ENCODE measurements at places on chromosomes 1 and 21. TPM values are rescaled to one million over a fixed set of nuclear protein-coding genes. Genes with fewer than 3 reads are reported as not detected.

Gene OR6K3
- total RNA-seq, result not detected

Gene CFHR3
- 0.31 TPM for total RNA-seq

DNA sequence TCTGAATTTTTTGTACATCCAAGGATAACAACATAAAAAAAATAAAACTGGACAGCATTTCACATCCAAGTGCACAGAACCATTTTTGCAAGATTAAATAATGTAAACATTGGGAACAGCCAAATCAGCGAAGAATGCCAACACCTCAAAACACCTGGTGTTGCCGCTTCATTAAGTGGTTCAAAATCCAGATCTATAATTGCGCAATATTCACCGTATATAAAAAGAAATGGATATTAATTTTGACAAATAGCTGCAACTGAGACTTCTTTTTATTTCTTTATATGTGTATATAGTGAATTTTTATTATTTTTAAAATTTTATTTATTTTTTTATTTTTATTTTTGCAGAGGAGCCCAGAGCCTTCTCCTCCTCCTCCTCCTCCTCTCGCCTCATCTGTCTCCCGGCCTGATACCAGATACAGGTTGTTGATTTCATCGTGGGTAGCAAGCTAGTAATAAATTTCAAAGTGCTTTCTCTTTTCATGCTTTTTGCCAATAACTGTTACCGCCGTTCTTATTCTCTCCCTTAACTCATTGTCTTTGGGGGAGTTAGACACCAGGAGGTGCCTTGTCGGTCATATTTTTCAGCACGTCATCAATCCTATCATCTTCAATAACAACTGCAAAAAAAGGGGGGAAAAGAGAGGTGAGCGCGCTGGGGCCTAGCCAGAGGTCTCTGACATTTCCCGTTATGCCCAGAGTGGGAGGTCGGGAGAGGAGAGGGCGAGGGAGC lies 2.7 kb downstream of the CAMK2N1 start:
- DNase-seq, result no peak

Gene LRP8
- 4.4 TPM for total RNA-seq

GRCh38 chr21:45607021-45607908 lies 36.3 kb upstream of the PCBP3 start:
- DNase-seq, result no peak

DNA sequence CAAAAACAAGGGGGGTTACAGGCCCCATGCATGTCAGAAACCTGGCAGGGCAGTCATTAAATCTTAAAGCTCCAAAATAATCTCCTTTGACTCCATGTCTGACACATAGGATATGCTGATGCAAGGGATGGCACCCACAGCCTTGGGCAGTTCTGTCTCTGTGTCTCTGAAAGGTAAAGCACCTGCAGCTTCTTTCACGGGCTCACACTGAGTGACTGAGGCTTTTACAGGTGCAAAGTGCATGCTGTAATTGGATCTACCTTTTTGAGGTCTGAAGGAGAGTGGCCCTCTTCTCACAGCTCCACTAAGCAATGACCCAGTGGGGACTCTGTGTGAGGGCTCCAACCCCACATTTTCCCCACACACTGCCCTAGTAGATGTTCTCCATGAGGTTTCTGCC lies 1309.0 kb upstream of the B3GALT2 start:
- no peak for DNase-seq

DNA sequence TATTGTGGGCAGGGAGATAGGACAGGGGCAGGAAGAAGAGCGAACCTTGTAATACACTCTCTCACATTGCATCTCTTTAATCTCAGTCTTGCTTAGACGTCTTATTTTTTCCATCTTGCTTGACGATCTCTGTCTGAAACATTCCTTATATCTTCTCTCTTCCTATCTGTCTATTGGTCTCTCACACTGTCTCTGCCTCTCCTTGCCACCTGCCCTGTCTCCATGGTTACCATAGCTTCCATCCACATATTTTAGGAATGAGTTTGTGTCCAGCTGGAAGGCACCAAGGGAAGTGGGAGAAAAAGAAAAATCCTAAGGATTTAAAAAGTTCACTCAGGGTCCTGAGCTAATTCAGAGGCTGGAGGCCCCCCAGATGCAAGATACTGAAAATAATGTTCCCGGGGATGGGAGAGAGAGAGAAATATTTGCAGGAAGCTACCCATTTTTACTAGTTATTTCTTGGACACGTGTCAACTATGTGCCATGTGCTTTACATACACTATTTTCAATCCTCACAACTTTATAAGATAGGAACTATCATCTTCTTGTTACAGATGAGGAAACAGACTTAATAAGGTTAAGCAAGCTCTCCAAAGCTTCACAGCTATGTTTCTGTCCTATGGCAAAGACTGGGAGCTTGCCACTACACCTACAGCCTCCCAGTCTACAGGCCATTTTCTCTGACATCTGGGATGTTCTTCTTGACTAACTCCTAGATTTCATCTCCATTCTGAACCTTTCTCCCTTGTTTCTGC lies 933 bp downstream of the ANKRD34A start:
- DNase-seq, result no peak

Gene DNAJB4
- 30.1 TPM for total RNA-seq

GRCh38 chr1:21205416-21205815 lies 28.7 kb upstream of the EIF4G3 start:
- DNase-seq, result no peak

Gene FBXO42
- 26.8 TPM for total RNA-seq

- no peak for DNase-seq
Measured at GRCh38 chr1:83997631-83998030, 1.3 kb downstream of the TTLL7 start.

DNA sequence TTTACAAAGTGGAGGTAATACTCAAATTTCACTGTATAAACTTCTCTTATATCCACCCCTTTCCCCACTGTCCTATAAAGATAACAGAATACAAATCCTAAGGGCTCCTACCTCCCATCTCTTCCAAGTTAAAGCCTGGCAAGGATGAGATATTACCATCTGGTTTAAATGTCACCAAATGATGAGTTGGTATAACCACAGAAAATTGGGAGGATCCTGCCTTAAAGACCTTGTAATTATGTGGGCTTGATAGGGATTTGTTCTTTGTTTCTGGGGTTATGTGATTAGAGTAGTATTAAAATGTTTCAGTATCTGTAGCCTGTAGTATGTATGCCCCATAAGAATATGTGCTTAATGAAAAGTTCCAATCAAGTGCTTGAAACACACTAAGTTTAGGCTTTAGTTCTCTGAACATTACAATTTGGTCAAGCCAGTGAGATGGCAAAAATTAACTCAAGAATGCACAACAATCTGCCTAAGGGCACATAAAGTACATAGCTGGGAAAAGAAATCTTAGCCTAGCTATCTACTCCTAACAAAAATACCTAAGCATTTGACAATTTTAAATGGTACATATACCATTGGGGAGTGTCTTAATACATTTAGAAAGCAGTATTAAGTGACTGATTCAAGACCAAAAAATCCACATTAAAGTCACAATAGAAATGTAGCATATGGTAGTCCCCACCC lies 14.0 kb downstream of the KDM5B start:
- DNase-seq, result no peak

- DNase-seq, result no peak
Measured at GRCh38 chr1:58830291-58830690, 46.4 kb upstream of the JUN start.

Gene CD52
- total RNA-seq, result 1.8 TPM

Gene CENPF
- total RNA-seq, result 62.1 TPM

- DNase-seq, result no peak
Measured at GRCh38 chr21:42724226-42724920, 71.0 kb downstream of the PDE9A start.

GRCh38 chr1:192872010-192872409 lies 63.2 kb downstream of the RGS2 start:
- DNase-seq, result no peak

DNA sequence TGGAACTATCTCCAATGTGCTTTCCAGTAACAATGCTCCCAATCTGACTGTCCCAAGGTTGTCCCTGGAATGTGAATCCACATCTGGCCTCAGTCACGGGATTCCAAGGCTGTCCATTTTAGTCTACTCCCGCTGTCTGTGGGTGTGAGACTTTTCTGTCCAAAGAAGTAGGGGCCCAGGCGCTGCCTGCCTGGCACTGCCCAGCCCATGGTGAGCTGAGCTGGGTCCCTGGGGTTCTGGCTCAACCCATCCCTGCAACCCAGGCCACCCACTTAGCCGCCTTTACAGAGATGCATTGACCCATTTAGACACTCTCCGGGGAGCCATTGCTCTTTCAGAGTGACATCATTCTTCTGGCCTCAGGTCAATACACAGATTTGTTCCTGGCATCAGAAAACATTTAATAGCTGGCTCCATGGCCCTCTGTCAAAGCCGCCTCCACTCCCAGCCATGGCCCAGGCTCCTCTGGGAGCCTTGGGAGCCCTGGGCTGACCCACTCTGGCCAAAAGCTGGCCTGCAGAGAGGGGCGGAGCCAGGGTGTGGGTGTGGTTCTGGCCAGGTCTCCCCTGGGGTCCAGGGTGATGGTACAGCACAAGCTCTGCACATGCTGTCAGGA lies 47.2 kb upstream of the PAX7 start:
- no peak for DNase-seq

DNA sequence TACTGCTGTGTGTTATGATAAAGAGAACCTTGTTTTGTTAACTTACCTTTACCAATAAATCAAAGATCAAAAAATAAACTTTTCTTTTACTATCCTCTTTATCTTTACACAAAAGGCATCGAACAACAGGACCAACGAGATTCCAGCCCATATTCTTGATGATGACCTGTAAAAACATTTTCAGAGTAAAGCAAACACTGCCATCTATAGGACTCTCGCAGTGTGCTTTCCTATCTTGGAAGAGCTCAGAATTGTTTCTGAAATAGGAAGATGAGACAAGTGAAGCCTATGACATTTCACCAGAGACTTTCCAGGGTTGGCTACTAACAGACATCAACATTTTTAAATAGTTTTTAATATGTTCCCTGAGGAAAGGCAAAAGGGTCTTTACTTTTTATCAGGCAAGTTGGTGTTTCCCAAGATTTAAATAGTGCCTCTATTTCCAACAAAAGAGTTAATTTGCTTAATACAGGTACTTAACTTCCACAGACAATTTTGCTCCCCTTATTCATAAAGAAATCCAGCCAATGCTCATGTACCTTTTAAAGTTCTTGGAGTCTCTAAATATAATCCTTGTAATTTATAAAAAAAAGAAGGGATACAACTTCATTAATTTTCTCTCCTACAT lies 7.3 kb downstream of the GLMN start:
- DNase-seq, result no peak

- DNase-seq, result no peak
Measured at GRCh38 chr21:14824126-14824525, 240.7 kb downstream of the NRIP1 start.

DNA sequence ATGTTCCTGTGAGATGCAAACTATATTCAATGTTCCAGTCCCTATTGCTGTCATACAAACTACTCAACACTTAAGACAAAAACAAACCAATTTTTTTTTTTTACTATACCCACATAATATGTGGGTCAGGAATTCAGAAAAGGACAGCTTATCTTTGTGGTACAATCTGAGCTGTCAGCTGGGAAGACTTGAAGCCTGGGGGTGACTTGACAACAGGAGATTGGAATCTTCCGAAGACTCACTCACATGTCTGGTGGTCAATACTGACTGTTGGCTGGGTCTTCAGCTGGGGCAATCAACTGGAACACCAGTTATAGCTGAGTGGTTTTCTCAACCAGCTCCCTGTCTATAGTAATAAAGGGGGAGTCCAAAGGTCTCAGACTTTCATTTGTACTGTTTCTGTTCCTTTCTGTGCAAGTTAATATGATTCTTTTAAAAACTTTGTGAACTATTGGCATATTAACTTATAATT lies 81.7 kb upstream of the ATP1B1 start:
- no peak for DNase-seq

DNA sequence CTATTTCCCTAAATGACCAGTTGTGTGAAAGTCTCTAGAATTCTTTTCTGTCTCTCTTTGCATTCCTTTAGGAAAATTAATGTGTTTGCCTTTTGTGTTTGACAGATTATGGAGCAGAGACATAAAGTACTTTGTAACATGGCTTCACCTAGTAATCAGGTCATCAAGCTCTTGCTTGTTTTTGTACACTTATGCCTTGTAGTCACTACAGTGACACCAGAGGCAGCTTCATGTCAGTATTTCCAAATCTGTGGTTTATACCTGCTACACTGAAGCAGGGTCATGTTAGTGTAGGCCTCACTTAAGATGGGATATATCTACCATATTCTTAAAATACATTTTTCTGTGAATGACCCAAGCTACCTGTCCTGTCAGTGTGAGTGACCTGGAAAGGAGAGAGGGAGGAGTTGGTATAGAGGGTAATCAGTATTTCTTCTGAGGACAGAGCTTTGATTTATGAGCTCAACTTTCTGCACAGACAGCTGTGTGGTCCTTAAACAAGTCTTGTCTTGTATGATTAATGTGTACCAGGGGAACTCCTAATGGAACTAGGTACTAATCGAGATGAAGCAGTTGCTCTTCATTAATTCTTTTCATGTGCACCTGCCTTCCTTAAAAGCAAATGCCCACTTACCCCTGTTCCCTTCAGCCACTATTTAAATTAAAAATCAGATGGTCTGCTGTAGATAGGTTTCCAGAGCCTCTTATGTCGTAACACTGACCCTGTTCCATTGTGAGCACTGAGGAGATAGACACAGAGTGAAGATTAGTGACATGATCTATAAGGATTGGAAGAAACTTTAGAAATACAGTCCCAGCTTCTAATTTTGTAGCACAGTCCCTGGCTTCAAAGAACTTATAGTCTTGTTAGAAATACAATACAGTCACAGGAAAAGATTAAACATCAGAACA lies 45.7 kb downstream of the MACO1 start:
- no peak for DNase-seq

GRCh38 chr21:38333301-38334272 lies 76.8 kb downstream of the KCNJ15 start:
- no peak for DNase-seq

Gene SERTAD4
- 1.1 TPM for total RNA-seq

Gene GJA5
- not detected for total RNA-seq

Gene CELA3B
- total RNA-seq, result not detected

Gene CASQ1
- not detected for total RNA-seq

DNA sequence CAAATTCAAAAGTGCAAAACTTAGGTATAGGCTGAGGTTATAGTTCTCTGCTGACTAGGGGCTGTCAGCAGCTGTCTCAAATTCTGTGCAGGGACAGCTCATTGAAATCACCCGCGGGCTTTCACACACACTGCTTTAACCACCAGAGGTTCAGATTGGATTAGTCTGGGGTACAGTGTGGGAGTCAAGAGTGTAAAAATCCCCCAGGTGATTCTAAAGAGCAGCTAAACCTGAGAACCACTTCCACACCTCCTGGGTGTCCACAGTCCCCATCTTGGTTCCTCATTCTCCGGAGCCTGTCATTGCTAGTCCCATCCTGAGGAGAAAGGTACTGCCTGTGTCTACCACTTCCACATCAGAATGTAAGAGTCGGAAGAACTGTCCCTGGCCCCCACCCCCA lies 9.9 kb upstream of the TDRD10 start:
- no peak for DNase-seq

DNA sequence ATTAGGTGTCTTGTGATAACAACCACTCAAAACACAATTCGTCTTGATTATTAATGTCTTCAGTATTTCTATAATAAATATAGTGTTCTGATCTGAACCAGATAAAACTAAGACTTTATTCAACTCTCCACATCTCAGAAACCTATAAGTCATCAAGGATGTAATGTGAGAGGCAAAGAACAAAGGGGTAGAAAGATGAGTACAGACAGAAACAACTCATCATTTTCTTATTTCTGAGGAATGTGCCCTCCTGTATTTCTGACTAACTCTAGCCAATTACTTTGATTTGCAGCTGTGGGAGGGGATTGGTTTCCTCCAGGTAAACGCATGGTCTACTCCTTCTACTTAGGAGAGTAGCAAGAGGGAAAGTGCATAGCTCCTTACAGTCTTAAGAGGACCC lies 73.7 kb upstream of the ST6GALNAC5 start:
- no peak for DNase-seq

Gene HRNR
- total RNA-seq, result not detected

GRCh38 chr1:50981741-50982140 lies 11.7 kb downstream of the CDKN2C start:
- DNase-seq, result no peak
